GM20000 (cell line): ENCODE measurements at places on chromosomes 4 and X.

DNA sequence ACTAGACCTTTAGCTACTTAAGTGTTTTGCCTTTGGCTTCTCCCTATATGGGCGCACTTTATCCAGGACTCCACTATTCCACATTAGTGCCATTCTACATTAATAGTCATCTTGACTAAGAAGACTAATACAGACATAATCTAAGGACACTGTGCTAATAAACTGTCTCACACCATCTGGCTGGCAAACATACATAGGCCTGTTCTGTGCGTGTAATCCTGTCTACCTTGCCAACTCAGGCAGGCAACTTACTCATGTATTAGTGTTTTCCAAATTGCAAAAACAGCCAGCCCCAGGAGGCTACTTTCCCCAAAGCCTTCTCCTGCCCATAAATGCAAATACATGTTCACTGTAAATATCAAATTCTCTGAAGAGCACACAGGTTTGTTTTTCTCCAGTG lies 587.3 kb downstream of the TMA16 start:
- DNase-seq: no peak

- no peak for DNase-seq
Measured at GRCh38 chr4:107577743-107578142, 142.3 kb downstream of the PAPSS1 start.

DNA sequence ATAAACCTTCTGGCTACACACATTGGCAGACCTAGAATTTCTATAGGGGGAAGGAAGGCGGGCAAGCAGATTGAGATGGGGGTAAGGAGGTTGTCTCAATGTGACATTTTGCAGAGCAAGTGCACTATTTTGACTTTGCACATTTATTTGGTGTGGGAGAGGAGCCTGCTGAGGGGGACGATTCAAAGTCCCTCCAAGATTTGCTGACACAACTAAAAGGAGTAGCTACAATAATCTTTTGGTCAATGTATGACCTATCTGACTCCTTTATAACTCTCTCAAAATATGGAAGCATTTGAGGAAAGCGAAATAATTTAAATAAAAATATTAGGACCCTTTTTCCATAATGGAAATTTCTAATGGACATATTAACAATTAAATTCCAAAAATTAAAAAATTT lies 274.9 kb upstream of the PPARGC1A start:
- DNase-seq: no peak

GRCh38 chr4:169114341-169114974 lies 104.4 kb upstream of the CBR4 start:
- no peak for DNase-seq

- no peak for DNase-seq
Measured at GRCh38 chr4:21982087-21982486, 33.5 kb upstream of the KCNIP4 start.
